NCI-H1417 treated with DMSO at 0.1 percent for 48 hours (cell line): ENCODE measurements at places on chromosomes 2 and 18.

DNA sequence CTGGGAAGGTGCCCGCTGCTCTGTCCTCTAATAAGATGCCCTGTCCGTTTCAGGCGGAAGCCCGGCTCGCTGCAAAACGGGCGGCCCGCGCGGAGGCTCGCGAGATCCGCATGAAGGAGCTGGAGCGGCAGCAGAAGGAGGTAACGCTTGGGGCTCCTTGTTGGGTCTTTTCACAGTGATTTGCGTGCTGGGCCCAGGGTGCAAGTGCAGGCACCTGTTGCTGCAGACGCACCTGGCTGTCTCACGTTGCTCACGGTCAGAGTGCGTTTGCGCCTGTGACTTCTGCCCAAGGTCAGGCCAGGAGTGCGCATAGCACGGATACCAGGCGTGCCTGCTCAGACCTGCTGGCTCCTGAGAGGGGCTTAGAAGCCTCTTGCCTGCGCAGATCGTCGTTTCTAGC, 81.1 kb downstream of the LRRFIP1 start:
- DNase-seq = no peak

GRCh38 chr2:3357926-3358325, 19.7 kb downstream of the EIPR1 start:
- no peak for DNase-seq

- DNase-seq = no peak
Observed at GRCh38 chr2:69625078-69625795, 18.3 kb downstream of the AAK1 start.

- DNase-seq = no peak
Observed at GRCh38 chr2:214519258-214519818, 108.5 kb downstream of the VWC2L start.

DNA sequence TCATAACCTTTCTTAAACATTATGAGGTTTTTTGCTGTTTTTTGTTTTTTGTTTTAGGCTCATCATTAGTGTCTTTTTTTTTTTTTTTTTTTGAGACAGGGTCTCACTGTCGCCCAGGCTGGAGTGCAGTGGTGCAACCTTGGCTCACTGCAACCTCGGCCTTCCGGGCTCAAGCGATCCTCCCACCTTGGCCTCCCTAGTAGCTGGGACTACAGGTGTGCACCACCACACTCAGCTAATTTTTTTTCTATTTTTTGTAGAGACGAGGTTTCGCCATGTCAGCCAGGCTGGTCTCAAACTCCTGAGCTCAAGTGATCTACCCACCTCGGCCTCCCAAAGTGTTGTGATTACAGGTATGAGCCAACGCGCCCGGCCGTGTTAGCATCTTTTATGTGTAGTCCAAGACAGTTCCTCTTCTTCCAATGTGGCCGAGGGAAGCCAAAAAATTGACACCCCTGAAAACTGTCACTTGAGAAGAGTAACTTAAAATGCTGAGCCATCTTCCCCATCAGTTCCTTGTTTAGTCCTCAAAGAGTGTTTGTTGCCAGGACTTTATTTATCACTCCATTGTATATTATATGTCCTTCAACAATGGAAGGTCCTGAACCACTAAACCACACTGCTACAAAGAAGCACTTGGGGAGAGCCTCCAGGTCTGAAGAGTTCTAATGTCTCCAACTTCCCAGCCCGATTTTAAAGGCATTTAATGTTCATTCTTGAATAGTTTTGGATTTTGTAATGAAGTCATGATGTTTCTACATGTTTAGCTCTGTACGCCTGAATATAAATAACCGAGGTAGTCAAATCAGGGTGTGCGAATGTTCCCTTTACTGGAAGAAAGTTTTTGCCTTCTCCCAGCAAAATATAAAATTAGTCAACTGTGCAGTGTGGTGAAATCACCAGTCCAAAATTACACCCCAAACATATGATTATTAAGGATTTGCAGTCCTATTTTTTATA, 26.4 kb downstream of the ZNF516 start:
- no peak for DNase-seq

DNA sequence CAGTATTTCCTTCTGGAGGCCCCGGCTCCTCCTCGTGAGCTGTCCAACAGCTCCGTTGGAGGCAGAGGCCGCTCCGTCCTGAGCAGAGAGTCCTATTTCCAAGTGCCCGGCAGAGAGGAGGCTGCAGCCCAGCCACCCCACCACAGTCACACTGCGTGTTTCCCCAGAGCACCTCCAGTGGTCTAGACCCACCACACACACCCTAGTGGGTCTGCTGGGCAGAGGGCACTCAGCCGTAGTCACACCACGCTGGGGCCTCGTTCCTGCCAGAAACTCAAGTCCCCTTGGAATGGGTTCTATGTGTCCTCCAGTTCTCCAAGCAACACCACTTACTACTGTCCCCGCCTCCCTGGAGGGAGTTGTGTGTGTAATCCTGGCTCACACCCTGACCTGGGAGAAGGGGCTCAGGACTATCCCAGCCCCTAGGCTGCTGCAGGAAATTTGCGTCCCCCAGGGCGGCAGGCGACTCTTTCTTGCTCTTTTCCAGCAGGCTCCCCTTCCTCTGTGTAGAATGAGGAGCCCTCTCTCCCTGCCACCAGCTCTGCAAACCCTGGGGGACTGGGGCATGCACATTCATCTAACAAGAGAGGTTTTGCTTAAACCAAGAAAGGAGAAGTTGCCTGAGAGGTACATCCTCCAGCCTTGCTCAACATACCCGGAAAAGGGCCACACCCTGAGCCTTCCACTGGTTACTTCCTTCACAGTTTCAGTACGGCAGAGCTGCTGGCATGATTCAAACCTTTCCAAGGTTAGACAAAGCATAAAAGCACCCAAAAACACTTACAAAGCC, 114.1 kb downstream of the NDUFA10 start:
- no peak for DNase-seq

DNA sequence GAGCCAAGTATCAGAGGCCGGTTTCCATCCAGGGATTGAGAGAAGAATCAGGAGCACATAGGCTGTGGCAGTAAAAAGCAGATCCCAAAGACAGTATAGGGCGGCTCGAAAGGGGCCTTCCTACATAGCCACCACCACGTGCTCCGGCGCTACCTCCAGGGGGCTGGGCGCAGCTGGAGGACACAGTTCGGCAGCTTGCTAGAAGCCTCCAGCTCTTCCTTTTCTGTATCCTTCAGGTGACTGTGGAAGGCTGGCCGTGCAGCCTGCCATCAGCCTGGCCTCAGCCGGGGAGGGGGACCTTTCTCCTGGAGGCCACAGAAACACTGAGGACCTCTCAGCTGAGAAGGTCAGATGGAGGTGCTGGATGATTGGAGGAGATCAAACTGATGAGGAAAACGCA, 183.6 kb upstream of the GLI2 start:
- no peak for DNase-seq

DNA sequence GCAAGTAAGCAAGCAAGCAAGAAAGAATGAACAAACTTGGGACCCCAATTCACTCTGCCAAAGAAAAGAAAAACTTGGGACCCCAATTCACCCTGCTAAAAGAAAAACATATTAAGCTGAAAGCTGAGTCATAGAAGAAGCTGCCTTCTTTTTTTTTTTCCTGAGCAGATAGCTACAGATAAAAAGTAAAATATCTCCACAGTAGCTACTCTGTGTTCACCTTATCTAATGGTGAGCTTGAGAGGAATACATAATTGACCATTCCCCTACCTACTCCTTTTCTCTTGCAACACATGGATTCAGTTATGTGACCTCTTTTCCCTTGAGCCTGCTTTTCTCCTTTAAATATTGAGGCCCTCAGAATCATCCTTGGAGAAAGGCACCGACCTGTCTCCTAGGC, 63.0 kb downstream of the MCFD2 start:
- no peak for DNase-seq

DNA sequence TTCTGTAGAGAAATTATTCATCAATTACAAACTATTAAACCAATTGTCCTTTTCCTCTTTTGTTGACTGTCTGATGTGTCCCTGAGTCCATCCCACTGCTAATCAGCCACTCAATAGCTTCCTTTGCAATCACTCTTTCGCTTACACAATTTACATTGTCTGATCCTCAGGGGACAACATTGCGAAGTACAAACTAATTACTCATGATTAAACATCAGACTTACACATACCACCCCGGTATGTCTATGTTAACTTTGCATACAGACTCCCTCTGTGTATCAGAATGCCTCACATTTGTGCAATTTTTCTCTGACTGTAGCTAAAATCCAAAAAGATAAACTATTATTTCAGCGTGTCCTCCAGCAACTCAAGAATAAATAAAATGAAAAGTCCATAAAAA, 264.4 kb upstream of the REV1 start:
- DNase-seq = no peak

DNA sequence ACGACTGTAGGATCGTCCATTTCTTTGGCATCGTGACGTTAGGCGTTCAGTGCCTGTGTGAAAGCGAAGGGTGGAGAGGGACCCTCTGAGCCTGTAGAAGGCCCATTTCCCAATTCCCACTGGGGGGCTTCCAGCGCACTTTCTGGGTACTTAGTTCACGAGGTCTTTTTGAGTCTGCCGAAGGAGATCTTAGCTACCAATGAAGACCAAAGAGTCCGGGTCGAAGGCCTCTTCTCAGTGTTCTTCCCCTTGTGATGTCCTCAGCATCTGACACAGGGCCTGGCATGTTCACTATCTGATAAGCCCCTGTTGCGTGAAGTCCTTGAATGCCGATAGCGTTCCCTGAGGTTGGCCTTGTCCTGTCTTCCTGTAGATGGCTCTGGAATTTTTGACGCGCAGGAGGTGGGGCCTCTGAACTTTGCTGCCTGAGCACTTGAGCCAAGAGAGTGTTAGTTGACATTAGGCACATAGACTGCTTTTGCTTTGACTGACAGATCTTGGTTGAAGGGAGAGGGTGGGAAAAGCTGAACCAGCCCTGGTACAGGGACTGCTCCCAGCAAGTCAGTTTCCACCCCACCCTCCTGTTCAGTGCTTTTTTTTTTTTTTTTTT, 52.8 kb downstream of the LDLRAD4 start:
- no peak for DNase-seq

GRCh38 chr18:39200153-39200552, 1634.6 kb upstream of the CELF4 start:
- no peak for DNase-seq
